Renal cortical epithelial cell (primary cell): ENCODE measurements at places on chromosomes 12 and 14. TPM values are rescaled to one million over a fixed set of nuclear protein-coding genes. Genes with fewer than 3 reads are reported as not detected.

ADAM20 gene
- 0.87 and 2.4 TPM in 2 replicates for total RNA-seq

DNA sequence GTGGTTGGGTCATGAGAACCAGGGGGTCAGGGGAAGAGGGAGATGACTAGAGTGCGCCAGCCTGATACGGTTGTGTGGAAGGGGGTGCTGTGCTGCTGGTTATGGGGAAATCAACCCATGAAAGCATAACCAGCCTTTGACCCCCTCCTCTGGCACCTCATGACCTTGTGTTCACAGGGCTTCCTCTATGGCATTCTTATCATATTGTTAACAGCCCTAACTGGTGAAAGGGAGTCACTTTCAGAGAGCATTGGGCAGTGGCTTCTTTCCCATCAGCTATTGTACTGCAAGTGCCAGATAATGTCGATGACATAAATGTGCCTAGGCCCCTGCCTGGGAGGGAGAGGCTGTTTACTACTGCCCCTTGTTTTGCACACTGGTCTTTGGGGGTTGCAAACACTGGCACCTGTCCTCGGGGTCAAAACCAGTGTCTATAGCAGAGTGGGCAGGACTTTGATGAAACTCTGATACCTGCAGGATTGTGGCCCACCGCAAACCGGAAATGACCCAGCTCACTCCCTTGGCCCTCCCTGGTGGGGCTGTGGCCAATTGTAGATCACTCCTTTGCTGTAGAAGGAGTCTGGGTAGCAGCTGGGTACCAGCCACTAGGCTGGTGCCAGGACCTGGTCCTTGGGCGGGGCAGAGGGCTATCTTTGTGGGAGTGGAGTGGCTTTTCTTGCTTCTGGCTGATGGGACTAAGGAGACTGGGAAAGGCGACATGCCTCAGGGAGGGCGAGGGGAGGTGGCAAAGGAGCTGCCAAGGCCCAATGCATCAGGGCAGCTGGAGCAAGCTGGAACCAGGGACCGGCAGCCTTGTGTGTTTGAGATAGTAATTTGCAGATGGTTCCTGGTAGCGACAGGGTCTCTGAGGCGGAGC is 634 bp upstream of the TMEM63C start:
- DNase-seq, result no peak

- no peak for DNase-seq
These were observed 31.6 kb downstream of the TULP3 start for GRCh38 chr12:2922329-2922728.

KRT77 gene
- not detected in 2 replicates for total RNA-seq

DNA sequence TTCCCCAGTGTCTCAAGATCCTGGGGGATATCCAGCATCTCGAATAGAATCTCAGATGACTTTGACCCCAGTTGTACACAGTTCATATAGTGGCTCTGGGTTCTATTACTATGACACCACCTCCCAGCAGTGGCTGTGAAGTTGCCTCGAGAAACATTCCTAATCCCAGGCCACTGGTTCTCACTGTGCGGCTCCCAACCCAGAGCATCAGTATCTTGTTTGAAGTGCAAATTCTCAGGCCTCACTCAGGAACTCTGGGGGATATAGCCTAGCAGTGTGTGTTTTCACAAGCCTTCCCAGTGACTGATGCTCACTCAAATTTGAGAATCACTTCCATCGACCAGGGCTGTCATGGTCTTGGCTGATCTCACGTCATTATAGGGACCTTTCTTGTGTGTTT is 69.3 kb upstream of the IGF1 start:
- no peak for DNase-seq

NRIP2 gene
- not detected in 2 replicates for total RNA-seq

- DNase-seq, result no peak
These were observed 121.3 kb downstream of the BBS10 start for GRCh38 chr12:76226956-76227355.

DNA sequence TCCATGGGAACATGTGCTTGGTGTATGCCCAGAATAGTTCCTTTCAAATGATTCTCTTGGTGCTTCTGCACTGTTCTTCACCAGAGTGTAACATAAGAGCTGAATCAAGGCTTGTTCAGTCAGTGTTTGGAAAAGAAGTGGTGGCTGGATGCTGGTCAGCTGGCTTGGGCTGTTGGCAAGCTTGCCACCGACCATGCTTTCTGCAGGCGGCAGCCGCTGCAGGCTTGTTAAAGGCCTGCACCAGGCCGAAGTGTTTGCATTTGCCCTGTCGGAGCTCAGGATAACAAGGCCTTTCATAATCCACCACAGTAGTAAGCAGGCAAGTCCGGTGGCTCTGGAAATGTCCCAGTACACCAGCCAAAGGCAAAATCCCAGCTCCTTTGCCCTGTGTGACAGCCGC is 26.9 kb downstream of the DAAM1 start:
- DNase-seq, result no peak

DNA sequence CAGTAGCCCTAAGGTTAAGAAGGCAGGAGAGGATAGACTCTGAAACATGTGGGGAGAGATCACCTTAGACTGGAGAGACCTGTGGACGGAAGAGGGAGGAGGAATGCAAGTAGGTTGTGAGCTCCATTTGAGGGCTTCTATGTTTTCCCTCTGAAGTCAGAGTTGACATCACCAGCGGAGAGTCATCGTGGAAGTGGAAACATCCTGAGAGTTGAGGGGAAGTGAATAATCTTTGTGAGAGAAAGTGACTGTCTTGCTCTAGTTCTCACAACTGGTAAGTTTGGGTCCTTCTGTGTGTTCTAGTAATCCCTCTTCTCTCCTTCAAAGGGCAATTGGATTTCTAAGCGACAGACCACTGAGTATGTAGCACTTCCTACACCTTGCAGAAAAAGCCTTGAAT is 103.6 kb upstream of the CCND2 start:
- no peak for DNase-seq

- DNase-seq, result no peak
These were observed 40.0 kb downstream of the MYBPC1 start for GRCh38 chr12:101634724-101635123.
